ENCODE measurements at places on chromosomes 4 and X. TPM values are rescaled to one million over a fixed set of nuclear protein-coding genes. Genes with fewer than 3 reads are reported as not detected.

Gene CSN1S1
- not detected for total RNA-seq

Gene GAGE12E
- not detected for total RNA-seq

Gene FRYL
- 16.6 TPM for total RNA-seq

Gene XAGE1A
- total RNA-seq: not detected
